ENCODE measurements at places on chromosomes 1 and 21.

DNA sequence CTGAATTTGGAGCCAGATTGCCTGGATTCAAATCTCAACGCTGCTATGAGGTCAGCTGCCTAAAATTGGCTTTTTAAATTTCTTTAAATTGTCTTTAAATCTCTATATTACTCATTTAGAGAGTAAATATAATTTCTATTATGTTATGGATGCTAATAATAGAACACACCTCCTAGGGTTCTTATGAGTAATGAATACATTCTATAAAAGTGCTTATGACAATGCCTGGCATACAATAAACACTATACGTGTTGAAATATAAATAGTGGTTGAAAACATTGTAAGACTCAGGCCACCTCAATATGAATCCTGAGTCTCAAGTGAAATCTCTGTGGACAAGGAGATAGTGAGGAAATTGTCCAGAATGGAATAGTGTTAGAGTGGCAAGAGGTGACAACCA lies 31.0 kb upstream of the PHGDH start:
- no peak for DNase-seq

GRCh38 chr1:165645654-165646366 lies 14.8 kb downstream of the MGST3 start:
- no peak for DNase-seq

GRCh38 chr1:96524100-96524499 lies 197.5 kb upstream of the PTBP2 start:
- DNase-seq = no peak

DNA sequence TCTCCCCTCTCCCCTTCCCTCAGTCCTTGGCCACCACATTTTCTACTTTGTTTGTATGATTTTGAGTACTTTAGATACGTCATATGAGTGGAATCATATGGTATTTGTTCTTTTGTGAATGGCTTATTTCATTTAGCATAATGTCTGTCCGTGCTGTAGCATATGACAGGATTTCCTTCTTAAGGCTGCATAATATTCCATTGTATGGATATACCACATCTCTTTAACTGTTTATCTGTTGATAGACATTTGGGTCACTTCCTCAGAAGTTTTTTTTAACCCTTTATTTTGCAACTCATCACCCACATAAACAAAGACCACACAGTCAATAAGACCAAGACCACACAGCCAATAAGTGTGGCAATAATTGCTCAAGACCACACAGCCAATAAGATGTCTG lies 24.9 kb downstream of the FAM163A start:
- DNase-seq = no peak

- DNase-seq = no peak
Measured at GRCh38 chr1:111870181-111870580, 114.5 kb downstream of the DDX20 start.

DNA sequence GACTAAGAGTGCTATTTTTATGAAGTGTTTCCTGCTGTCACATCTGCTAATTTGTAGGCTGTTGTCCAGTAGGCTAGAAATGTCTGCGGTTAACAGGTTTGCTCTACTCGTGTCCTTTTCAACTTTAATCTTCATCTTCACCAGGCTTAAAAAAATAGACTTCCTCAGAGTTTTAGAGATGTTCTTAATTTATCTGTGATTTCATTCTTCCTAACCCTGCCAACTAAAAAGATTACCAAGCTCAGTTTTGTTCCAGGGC lies 66.8 kb downstream of the SASS6 start:
- no peak for DNase-seq

GRCh38 chr1:210081494-210081893 lies 143.5 kb downstream of the SYT14 start:
- DNase-seq = no peak

DNA sequence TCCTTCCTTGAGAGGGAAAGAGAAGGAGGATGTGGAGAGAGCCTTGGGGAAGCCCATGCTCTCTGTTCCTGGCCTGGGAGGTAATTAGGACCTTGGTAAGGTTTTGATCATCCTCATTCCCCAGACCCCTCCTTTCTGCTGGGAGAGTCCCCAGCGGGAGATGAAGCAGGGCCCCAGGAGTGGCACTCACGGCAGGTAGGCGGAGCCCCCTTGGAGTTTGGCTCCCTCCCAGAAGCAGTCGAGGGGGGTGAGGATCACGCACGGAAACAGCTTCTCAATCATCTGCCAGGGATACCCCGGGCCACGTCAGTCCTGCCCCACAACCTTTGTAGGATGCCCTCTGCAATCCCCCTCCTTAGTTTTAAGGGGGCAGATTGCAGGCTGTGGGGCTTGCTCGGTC lies 11.5 kb downstream of the PTCH2 start:
- no peak for DNase-seq

- peak; percentile 51 for DNase-seq
Measured at GRCh38 chr1:69913977-69914376, 291.4 kb downstream of the LRRC40 start.

DNA sequence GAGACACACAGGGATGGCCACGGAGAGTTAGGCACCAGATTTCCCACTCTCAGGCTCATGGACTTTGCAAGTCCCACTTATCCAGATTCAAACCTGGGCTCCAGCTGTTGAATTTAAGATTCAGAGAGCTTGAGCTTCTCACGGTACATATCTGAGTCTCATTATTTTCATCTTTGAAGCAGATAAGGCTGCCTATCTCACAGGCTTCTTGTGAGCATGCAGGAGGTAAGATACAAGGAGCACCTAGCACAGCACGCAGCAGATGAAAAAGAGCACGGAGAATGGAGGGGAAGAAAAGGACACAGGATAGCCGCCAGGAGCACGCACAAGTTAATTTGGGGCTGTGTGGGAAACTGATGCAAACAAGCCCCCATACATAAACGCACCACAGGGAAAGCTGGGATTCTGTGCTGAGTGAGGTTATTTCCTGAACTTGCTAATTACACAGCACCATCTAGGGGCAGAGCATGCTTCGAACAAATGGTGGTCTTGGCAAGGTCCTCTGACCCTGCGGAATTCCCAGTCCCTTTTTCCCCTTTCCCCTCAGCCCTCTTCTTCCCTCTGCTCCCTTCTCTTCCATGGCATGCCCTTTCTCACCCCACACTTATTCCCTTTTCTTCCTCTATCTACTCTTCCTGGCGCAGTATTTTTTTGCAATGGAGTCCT lies 134.7 kb upstream of the VANGL1 start:
- DNase-seq = peak; percentile 38

DNA sequence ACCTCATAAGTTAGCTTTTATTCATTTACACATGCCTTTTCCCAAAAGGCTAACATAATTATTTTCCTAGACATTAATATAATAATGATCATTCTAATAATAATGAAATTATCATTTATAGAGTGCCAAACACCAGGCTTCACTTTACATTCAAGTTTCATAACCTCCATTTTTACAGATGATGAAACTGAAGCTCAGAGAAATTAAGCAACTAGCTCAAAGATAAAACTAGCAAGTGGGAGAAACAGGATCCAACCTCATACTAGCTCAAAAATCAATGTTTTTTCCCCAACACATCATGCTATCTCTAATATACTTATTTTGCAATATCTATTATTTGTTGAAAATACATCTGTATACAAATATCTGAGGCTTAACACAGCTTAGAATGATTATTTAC lies 14.0 kb downstream of the LPGAT1 start:
- no peak for DNase-seq

DNA sequence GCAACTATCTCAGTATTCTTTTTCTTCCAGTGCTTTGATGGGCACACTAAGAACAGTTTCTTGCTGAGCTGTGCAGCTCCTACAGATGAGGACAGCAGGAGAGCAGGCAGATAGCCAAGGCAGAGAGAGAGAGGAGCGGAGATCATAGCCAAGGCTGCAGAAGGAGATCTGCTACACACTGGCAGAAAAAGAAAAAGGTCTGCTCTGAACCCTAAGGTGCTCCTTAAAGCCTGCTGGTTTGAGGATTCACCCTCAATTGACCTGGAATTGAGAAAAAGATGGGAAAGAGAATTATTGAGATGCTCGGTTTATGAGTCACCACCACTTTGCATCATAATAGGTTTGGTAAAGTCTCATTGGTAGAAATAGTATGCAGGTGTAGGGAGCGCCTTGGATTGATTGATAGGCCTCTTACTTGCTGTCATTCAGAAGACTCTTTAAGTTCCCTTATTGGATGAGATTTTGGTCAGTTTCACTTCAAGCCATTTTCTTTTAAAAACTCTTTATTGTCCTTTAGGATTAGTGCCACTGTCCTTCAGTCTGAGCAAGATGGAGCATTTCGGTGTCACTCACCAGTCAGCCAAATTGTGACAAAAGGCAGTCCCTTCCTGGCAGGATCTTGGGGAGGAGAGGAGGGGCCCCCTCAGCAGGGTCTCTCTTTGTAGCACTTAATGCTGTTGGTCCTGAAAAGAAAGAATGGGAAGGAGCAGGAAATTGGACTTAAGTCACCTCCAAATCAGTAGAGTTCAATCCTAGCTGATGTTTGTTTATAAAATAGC lies 685.0 kb downstream of the ADGRL2 start:
- no peak for DNase-seq

DNA sequence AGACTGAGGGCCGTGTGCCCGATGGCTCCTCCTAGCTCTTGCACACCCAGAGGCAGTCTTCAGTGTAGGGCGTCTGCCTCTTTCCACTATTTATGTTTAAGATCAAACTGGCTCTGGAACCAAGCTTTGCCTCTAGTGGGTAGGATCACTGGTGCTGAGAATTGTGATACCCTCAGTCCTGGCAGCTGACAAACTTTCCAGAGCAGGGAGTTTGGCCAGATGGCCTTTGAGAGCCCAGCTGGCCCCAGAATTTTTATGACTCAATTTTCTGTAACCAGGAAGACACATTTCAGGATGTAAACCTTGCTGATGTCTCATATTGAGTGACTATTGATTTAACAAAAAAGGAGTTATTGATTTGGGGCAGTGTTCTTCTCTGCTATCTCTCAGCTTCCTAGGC lies 6.7 kb downstream of the COQ8A start:
- peak; percentile 46 for DNase-seq

DNA sequence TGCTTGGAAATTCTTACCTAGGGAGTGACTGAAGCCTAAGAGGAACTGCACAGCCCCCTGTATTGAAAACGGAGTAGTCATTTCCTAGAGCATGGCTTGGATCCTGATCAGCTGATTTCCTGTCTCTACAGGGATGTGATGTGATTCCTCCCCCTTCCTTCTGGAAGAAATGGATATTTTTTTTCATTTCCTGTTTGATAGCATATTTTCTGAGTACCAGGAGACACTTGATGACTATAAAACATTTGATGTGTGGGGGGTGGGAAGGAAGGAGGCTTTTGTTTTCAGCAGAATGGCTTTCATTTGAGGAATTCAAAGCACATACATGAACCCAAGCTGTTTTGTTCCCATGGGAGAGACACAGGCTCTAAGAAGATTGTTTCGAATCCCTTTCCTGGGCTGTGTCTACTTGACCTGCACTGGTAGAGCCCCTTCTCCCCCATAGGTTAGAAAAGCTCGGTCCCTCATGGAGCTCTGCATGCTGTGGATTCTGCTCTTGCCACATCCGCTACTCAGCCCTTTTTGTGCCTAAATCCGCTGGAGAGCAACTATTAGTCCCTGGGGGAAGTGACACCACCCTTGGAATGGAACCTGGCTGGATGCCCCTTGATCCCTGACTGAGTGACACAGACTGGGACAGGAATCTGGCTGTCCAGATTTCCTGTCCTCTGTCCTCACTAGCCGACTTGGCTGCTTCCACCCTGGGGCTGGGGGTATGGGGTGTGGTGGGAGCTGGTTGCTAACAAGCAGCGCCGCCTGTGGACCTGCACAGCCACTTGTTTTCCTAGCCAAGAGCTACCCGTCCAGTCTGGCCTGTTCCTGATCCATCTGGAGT lies 71.8 kb upstream of the MACF1 start:
- DNase-seq = peak; percentile 74

GRCh38 chr1:234398849-234399381 lies 25.7 kb downstream of the COA6 start:
- peak; percentile 64 for DNase-seq

GRCh38 chr1:55980582-55980981 lies 598.8 kb downstream of the PLPP3 start:
- DNase-seq = peak; percentile 31

- no peak for DNase-seq
Measured at GRCh38 chr1:169610108-169610507, 19.8 kb downstream of the SELP start.

GRCh38 chr1:107389410-107390396 lies 248.9 kb downstream of the NTNG1 start:
- DNase-seq = no peak

DNA sequence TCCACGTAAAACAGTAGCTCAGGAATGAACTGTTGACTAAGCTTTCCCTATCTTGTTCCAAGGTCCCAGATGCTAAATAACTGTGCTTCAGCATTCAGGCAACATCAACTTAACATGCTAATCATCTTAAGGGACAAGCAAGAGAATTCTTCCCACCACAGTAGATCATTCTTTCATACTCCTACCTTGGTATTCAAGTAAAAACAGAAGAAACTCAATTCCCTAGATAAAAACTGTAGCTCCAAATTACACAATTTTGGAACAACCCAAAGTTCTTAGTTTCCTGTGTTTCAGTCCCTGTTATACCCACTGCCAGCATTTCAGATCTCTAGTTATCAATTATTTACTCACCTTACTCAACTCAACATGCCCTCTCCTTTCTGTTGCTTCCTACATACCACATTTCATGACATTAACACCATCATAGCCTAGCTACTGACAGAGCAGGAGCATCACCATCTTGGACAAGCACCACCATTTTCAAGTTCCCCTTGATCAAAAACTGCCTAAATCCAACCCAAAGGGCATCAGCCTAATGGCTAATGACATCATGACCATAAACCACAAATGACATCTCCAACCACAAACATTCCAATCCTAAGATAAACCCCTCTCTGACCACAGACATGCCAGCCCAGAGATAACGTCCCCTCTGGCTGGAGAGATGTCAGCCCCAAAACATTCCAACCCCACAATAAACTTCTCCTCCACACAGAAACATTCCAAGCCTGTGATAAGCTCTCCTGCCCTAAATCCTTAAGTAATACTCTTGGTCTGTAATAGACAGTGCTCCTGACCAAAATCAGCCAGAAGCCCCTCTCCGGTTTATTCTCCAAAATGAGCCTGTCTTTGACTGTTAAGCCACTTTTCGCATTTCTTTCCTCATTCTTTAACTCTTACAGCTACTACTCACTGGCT lies 191.2 kb downstream of the RERE start:
- peak; percentile 85 for DNase-seq

- DNase-seq = no peak
Measured at GRCh38 chr1:51341876-51342496, 11.6 kb upstream of the TTC39A start.

- DNase-seq = peak; percentile 26
Measured at GRCh38 chr1:31617916-31618746, 642 bp downstream of the HCRTR1 start.

DNA sequence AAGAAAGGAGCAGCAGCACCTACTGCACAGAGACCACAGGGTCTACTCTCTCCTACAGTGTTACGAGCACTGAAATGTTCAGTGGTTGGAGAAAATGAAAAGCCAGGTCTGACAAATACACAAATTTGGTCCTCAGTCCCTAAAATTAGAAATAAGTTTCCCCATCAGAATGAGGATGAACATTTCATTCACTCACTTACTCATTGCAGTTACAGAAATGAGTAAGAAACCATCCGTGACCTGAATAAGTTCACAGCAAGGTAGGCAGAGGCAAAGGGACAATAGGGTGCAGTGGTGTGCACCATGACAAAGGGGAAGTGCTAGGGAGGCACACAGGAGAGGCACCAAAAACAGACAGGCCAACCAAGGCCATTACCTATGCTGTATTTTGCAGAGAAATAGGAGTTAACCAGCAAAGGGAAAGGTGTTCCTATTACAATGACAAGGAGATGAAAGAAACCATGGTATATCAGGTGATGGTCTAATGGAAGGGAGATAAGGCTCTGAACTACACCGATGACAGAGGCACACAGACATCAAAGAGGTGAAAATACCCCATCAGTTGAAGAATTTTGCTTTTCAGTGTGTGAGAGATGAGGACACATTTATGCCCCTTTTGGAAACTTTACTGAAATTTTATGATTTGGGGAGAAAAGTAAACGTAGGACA lies 29.4 kb downstream of the VAV3 start:
- DNase-seq = no peak

All from HCEC 1CT (cell line).